ELR (cell line): ENCODE measurements at places on chromosomes 16 and 17.

GRCh38 chr16:88785106-88785924 lies at the start of gene PIEZO1:
PIEZO1 (minus strand) TSS chr16:88785220; CDS start chr16:88784964, 256 bp downstream.
- peak; percentile 78 for DNase-seq

DNA sequence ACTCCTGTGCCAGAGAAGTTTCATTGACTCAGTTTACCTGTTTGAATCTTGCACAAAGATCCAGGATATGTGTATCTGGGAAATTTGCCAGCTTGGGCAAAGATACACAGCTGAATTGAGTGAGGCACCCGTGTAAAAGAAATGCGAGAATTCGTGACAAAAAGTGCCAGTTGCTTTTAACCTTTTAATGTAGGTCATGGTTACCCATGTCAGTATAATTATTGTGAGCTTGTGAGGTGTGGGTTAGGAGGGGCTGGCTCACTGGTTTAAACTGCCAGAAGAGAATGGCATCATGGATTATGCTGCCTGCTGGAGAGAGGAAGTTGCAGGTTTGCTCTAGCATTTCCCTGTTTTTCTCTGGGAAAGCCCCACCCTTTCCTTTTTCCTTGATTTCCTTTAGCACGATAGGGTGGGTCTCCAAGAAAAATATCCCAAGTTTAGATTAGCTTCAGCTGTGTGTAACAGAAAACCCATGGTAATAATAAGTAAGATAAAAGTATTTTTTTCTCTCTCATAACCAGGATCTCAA lies 24.8 kb upstream of the NDRG4 start:
- DNase-seq: no peak

GRCh38 chr16:85213926-85214675 lies 101.8 kb upstream of the CIBAR2 start:
- no peak for DNase-seq

- no peak for DNase-seq
These were observed 54.0 kb upstream of the ZNF750 start for GRCh38 chr17:82893779-82894178.

DNA sequence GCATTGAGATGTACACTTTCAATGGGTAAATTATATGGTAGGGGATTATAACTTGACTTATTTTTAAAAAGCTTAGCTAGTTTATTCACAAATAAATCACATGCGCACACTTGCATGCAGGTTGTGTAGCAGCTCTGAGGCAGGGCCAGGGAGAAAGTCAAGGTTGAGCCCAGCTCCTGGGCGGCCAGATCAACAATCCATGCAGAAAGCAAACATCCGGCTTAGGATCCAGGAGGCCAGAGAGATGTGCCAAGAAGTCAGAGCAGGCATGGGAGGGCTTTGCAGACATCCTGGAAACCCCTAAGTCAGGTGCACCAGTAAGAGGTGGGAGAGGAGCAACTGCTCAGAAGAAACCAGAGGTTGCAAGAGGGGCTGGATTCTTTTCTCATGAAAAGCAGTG lies 186.5 kb downstream of the AXIN2 start:
- DNase-seq: no peak
